Activated naive CD4-positive, alpha-beta T cell treated with anti-CD3 and anti-CD28 coated beads, Interleukin-2, amount 50 U/mL, for 72 hours (primary cell): ENCODE measurements at places on chromosomes 7 and 10. TPM values are rescaled to one million over a fixed set of nuclear protein-coding genes. Genes with fewer than 3 reads are reported as not detected.

DNA sequence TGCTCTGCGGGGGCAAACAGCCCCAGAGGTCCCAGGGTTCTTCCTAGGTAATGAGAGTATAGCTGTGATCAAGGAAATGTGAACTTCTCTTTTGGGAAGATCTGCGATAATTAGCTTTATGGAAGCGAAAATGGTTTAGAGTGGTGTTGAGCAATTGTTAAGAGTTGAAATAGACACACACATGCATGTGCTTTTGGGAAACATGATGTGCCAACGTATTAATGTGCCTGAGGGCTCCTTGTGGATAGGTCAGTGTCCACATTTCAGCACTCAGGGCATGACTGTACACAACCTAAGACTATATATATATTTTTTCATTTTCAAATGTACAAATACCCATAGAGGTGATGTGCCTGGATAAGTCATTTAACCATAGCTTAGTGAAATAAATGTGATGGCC, 67.0 kb downstream of the GSDME start:
- DNase-seq: no peak

DNA sequence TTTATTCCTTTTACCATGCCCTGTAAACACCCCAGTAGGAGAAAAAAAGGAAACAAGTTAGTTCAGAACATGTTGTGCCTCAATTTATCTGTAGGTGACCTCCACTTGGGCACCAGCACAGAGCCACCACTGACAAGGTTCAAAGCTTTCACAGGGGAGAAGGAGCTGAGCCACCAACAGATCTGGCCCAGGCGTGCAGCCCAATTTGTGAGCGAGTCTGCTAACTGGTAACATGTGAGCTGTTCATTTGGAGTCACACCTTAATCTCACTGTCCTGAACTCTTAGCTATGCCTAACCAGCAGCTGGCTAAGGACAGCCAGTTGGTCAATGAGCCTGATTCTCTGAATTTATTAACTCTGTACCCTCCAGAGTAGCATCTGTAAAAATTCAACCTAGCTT, 78.4 kb upstream of the CAMK2B start:
- DNase-seq: no peak

- no peak for DNase-seq
These were observed 18.7 kb downstream of the AKR1C1 start for GRCh38 chr10:4981722-4982471.

- no peak for DNase-seq
These were observed 280.9 kb downstream of the FGFR2 start for GRCh38 chr10:121317374-121317773.

Gene ATP6V0A4
- 0.33 TPM for total RNA-seq

Gene IQUB
- 0.16 TPM for total RNA-seq
